ENCODE measurements at places on chromosomes 1 and 21. TPM values are rescaled to one million over a fixed set of nuclear protein-coding genes. Genes with fewer than 3 reads are reported as not detected.

DNA sequence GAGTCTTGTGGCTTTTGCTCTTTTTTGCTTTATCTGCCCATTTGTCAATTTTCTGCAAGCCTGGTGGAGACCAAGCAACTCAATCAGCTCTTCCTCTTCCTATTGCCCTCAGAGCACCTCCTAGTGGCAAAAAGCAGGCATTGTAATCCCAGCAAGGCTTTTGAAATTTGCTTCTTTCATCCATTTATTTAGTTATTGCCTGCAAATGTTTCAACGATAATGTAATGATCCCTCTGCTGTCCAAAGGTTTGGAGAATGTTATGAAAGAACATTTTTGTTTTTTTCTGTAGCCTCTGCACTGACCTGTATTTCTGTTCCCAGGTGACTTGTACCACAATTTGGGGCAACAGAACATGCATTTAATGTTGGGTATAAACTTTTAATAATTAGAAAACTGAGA is 127.8 kb downstream of the GABPA start:
- H3K4me1 ChIP-seq: no peaks in the 10 kb centered on the region
- no peak overlapping the region for H3K27ac ChIP-seq
- no peak for DNase-seq

DNA sequence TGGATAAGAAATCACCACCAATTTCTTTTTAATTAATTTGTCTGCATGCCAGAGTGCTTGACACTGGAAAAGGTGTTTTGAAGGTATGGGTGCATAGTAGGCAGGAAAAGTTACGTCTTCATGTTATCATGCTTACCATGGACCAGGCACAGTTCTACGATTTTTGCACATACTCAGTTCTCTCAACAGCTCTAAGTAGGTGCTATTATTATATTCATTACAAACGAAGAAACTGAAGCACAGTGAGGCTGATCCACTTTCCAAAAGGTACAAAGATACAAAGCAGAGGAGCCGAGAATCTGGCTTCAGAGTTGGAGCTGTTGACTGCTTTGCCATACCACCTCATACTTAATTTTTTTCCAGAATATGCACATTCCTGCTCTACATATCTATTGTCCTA is 306.4 kb downstream of the PBX1 start:
- H3K27me3 ChIP-seq: no peaks in the 10 kb centered on the region
- H3K4me3 ChIP-seq: no peak overlapping the region
- H3K27ac ChIP-seq: no peak overlapping the region
- DNase-seq: no peak

- peak; percentile 82 for DNase-seq
- H3K27me3 ChIP-seq: no peaks in the 10 kb centered on the region
- no peaks in the 10 kb centered on the region for H3K4me1 ChIP-seq
- no peak overlapping the region for H3K4me3 ChIP-seq
- no peak overlapping the region for H3K27ac ChIP-seq
- no peaks in the 10 kb centered on the region for H3K36me3 ChIP-seq
Observed at GRCh38 chr1:6385488-6386191, 7.9 kb downstream of the ACOT7 start.

GRCh38 chr1:169731446-169731845 is 2.4 kb downstream of the SELE start:
- H3K4me1 ChIP-seq: no peaks in the 10 kb centered on the region
- no peak for DNase-seq
- no peaks in the 10 kb centered on the region for H3K36me3 ChIP-seq
- H3K27me3 ChIP-seq: no peaks in the 10 kb centered on the region
- no peak overlapping the region for H3K27ac ChIP-seq

- no peaks in the 10 kb centered on the region for H3K4me1 ChIP-seq
- H3K4me3 ChIP-seq: no peak overlapping the region
- no peaks in the 10 kb centered on the region for H3K27me3 ChIP-seq
- DNase-seq: peak; percentile 22
Observed at GRCh38 chr1:197366996-197367395, 98.9 kb downstream of the CRB1 start.

DNA sequence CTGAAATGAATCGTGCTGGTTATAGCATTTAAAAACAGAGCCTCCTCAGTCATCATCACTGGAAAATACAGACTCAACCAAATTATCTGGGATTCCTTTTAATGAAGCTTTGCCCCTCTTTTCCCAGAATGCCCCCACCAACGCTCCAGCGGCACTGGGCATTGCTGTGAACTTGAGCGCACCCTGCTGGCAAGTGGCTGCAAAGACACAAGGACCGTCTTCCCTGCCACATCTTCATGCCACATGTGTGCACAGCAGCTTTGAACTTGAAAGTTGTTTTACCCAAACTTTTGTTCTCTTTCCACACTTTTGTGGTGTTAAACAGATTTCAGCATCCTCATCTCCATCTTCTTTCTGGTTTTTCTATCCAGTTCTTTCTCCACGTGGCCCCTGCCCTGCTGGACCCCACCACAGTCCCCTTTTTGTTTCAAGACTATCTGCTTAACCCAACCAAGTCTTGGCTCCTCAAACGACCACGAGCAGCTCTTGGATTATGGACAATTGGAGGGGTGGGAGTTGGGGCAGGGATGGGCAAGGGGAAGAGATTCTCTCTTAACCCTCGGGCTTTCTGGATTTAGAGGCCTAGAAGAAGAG is 12.8 kb upstream of the LMX1A start:
- no peaks in the 10 kb centered on the region for H3K36me3 ChIP-seq
- no peak overlapping the region for H3K27ac ChIP-seq
- no peak overlapping the region for H3K4me3 ChIP-seq
- no peaks in the 10 kb centered on the region for H3K4me1 ChIP-seq
- DNase-seq: peak; percentile 66
- H3K27me3 ChIP-seq: no peaks in the 10 kb centered on the region

DNA sequence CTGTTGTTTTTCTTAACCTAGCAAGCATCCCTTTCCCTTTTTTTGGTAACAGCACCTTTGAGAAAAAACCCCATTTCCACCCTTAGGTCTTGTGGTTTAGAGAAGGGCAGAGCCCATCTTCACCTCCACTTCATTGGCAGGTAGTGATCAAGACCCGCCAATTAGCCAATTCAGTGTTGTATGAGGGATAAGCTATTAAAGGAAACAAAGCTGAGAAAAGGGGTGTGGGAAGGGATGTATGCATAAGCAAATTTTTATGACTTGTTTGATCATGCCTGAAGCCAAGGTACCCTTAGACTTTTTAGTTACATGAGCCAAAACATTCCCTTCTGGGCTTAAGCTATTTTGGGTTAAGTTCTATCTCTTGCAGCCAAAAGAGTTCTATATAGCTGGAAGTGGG is 3.6 kb upstream of the ZNF697 start:
- DNase-seq: no peak
- no peaks in the 10 kb centered on the region for H3K36me3 ChIP-seq
- H3K27ac ChIP-seq: no peak overlapping the region

DNA sequence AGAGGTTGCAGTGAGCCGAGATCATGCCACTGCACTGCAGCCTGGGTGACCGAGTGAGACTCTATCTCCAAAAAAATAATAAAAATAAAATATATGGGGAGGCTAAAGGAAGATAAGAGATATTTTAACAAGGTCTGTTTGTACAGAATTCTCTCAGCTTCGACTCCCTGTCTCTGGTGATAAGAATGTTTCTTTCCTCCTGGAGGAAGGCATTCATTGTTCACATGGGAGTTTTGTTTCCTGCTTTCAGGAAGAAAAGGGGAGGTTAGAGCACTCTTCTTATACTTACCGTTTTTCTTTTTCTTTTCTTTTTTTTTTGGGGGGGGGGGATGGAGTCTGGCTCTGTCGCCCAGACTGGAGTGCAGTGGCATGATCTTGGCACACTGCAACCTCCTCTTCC is 2.0 kb upstream of the NAXE start:
- DNase-seq: no peak
- H3K4me3 ChIP-seq: no peak overlapping the region
- H3K27me3 ChIP-seq: no peaks in the 10 kb centered on the region
- peaks cover 5% of the 10 kb centered on the region for H3K36me3 ChIP-seq
- H3K27ac ChIP-seq: no peak overlapping the region

DNA sequence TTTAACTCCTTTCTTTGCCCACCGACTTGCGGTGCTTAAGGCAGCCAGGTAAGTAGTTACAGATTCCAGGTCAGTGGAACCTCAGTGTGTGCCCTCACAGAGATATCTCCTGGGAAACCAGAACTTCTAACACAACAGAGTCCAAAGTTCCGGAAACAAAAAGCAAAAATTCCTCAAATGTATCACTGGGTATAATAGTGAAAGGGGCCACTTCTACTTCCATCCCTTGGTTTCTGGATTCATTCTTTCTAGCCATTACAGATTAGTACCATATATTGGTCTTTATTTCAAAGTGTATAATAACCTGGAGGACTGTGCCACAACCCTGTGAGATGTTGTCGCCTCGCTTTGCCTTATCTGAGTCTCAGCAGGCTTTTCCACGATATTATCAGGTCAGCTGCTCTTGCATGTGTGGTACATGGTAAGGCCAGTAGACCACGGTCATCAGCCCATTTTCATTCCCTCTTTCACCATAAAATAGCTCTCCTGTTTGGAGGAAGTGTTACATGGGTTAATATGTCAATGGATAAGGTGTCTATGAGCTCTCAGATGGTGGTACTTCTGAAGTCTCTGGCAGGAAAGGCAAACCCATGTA is 14.9 kb upstream of the VASH2 start:
- no peaks in the 10 kb centered on the region for H3K36me3 ChIP-seq
- H3K4me3 ChIP-seq: no peak overlapping the region
- H3K4me1 ChIP-seq: no peaks in the 10 kb centered on the region
- H3K27me3 ChIP-seq: no peaks in the 10 kb centered on the region
- no peak for DNase-seq

GRCh38 chr1:184806296-184806721 is 51.7 kb upstream of the EDEM3 start:
- no peaks in the 10 kb centered on the region for H3K27me3 ChIP-seq
- H3K4me3 ChIP-seq: no peak overlapping the region
- no peak overlapping the region for H3K27ac ChIP-seq
- DNase-seq: no peak
- no peaks in the 10 kb centered on the region for H3K4me1 ChIP-seq
- no peaks in the 10 kb centered on the region for H3K36me3 ChIP-seq

- H3K27me3 ChIP-seq: no peaks in the 10 kb centered on the region
- no peaks in the 10 kb centered on the region for H3K4me1 ChIP-seq
- H3K36me3 ChIP-seq: no peaks in the 10 kb centered on the region
- no peak overlapping the region for H3K27ac ChIP-seq
- DNase-seq: no peak
Observed at GRCh38 chr1:58155418-58156123, 391.0 kb downstream of the OMA1 start.

DNA sequence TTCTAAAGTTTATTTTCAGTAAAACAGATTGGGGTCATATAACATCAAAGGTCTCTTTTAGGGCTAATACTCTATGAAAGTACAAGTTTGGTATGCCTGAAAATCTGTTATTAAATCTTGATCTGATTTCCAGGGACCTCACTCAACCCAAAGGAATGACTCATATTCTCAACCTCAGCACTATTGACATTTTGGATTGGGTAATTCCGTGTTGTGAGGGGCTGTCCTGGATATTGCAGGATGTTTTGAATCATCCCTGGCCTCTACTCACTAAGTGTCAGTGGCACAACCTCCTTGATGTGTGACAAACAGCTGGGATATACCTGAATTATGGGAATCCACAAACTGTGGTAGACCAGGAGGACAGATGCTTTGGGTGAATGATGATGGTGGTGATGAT is 51.5 kb upstream of the CYP2J2 start:
- no peaks in the 10 kb centered on the region for H3K27me3 ChIP-seq
- H3K4me3 ChIP-seq: no peak overlapping the region
- no peaks in the 10 kb centered on the region for H3K36me3 ChIP-seq
- no peak overlapping the region for H3K27ac ChIP-seq
- no peak for DNase-seq
- no peaks in the 10 kb centered on the region for H3K4me1 ChIP-seq

GRCh38 chr21:39048574-39048973 is 134.7 kb downstream of the PSMG1 start:
- H3K4me1 ChIP-seq: no peaks in the 10 kb centered on the region
- no peak overlapping the region for H3K27ac ChIP-seq
- no peak for DNase-seq
- H3K4me3 ChIP-seq: no peak overlapping the region

DNA sequence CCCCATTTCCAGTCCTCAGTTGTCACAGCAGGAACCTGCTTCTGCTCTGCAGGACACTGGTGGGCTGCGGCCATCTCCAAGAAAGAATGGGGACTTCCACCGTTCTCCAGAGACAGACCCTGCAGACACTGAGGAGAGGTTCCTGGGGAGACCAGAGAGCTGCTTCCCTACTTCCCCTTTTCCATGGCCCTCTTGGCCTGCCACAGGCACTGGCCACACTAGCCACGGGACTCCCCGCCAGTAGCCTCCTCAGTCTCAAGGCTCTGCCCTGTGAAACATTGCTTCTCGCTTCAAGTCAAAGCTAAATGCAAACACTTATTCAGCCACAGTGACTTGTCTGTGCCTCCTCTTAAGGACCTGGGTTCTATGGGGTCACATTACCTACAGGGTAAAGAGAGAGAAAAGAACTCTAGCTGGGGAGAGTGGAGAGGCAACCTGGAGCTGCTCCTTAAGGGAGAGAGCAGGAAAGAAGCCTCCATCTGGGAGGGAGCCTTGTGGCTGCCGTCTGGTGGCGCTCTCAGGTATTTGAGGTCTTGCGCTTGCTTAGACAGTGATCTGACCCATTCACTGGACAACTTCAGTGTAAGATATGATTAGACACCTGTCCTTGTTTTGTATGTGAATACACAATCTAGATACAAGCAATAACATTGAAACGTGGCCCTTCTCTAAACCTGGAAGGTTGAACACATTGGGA is 5.4 kb upstream of the SLAMF8 start:
- H3K36me3 ChIP-seq: no peaks in the 10 kb centered on the region
- H3K4me3 ChIP-seq: no peak overlapping the region
- H3K4me1 ChIP-seq: no peaks in the 10 kb centered on the region
- H3K27me3 ChIP-seq: no peaks in the 10 kb centered on the region

DNA sequence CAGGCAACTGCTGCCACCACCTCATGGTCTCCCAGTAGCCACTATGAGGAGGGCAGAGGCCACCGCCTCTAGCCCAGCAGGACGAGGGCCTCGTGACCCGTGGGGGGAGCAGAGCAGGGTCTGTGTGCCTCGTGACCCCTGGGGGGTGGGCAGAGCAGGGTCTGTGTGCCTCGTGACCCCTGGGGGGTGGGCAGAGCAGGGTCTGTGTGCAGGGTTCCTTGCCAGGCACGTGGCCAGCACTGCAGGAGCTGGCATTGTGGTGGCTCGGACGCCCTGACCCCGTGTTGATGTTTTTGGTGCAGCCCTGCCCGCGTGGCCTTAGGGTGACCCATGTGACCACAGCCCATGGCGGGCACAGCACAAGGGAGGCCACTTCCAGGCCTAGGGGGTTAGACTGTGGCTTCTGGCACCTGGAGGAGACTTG is 52.8 kb downstream of the SLX9 start:
- H3K4me3 ChIP-seq: no peak overlapping the region
- H3K4me1 ChIP-seq: peaks cover 2% of the 10 kb centered on the region
- no peak overlapping the region for H3K27ac ChIP-seq
- no peak for DNase-seq
- H3K36me3 ChIP-seq: no peaks in the 10 kb centered on the region
- no peaks in the 10 kb centered on the region for H3K27me3 ChIP-seq

The C1orf94 gene
- not detected for total RNA-seq

The C1orf210 gene
- total RNA-seq: 21.1 TPM

The STXBP3 gene
- total RNA-seq: 61.4 TPM

The LRRC71 gene
- 0.50 TPM for total RNA-seq

The CD1C gene
- 4.8 TPM for total RNA-seq

The ACKR1 gene
- 142 TPM for total RNA-seq

The KRTAP26-1 gene
- not detected for total RNA-seq
